Activated B cell treated with CpG ODN at 0.5 μM for 24 hours (primary cell): ENCODE measurements at places on chromosomes 7 and 10. TPM values are rescaled to one million over a fixed set of nuclear protein-coding genes. Genes with fewer than 3 reads are reported as not detected.

- DNase-seq, result no peak
These were observed 153.0 kb downstream of the GNAI1 start for GRCh38 chr7:80287400-80288174.

The TRPV5 gene
- total RNA-seq, result 0.11 and 0.17 TPM in 2 replicates

The SFXN4 gene
- total RNA-seq, result 18.4 and 21.7 TPM in 2 replicates

DNA sequence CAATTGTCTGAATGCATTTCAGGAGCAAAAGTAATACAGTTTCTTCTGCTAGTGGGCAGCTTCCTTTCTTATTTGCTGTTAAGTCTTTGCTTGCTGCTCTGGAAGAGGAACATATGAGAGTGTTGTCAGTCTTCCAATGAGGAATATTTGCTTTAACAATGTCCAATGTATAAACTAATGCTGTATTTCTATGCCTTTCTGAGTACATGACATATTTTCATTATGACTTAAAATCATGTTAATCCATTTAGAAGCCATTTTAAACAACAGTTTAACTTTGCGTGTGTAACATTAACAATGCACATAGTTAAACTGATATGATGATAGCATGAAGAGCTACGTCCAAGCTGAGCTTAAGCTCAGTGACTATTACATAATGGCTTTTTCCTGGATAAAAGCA lies 933.4 kb upstream of the GHITM start:
- no peak for DNase-seq

GRCh38 chr10:129966370-129966888 lies 2.4 kb upstream of the EBF3 start:
- DNase-seq, result no peak

GRCh38 chr7:137480824-137481365 lies 137.4 kb upstream of the PTN start:
- DNase-seq, result no peak

The PRPF18 gene
- total RNA-seq, result 20.7 and 26.1 TPM in 2 replicates

GRCh38 chr7:46486256-46487206 lies 565.5 kb upstream of the IGFBP3 start:
- DNase-seq, result no peak

GRCh38 chr7:47475880-47476227 lies 106.1 kb downstream of the TNS3 start:
- no peak for DNase-seq

The UNC5B gene
- not detected in 2 replicates for total RNA-seq

GRCh38 chr7:98591926-98592325 lies 25.2 kb upstream of the NPTX2 start:
- no peak for DNase-seq

DNA sequence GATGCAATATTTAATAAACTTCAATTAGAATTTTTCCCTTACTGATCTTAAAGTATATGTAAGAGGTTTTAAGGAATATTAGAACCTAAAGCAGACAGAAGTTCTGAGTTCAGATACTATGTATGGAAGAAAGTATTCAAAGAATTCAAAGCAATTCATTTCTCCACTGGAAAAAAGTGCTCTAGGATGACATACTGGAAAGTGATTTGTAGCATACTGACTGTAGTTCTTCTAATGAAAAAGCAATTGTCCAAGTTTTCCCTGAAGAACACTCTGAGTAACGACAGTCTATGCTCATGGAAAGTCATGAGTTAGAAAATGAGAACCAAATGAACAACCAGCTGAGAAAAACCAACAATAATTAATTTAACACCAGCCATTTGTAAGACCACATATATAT lies 180.8 kb upstream of the SLC26A5 start:
- DNase-seq, result no peak

DNA sequence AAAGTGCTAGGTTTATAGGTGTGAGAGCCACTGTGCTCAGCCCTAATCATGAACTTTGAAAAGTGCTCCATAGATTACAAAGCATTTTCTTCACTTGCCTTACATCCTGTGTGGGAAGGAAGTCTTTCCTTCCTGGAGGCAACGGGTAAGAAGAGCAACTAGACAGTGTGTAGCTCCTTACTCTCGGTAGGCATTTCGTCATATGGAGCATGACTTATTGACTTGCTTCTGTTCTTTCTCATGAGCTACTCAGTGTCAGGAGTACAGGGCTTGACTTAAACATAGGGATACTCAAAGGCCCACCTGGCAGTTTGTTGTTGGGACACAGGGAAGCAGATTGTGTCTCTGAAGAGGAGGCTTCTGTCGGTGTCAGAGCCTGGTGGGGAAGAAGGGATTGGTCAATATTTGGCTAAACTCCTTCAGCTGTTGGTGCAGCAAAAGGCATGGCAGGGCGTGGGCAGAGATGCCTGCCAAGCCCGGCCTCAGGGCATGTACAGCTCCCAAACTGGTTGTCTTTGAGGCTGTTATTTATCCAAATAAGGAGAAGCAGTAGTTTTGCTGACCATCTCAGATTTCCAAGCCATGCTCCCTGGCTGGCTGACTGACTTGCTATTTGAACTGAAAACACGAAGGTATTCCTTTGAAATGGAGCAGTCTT lies 248.9 kb downstream of the KIAA1217 start:
- DNase-seq, result no peak

The ADAM22 gene
- 0.71 and 0.88 TPM in 2 replicates for total RNA-seq

DNA sequence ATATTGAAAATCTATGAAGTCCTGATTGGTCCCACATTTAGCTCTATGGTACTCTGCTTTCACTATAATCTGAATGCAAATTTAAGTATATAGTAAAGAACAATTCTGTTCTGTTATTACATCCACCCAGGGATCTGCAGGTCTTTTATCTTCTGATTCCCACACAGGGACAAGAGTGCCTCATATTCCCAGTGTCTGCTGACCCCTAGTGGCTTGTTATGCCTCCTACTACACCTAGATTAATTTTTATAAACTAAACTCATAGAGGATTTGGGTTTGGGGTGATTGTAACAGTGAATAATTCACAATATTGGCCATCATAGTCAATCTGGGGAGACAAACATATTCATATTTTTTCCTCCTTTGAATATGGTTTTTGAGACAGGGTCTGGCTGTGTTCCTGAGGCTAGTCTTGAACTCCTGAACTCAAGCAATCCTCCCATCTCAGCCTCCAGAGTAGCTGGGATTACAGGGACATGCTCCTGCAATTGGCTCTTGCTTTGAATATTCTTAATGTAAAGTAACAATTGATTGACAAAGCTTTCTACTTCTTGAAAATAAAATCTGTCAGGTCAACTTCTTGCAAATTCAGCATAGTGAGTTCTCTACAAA lies 282.1 kb downstream of the KCND2 start:
- DNase-seq, result no peak

The TET1 gene
- 0.54 and 0.69 TPM in 2 replicates for total RNA-seq

The PTN gene
- total RNA-seq, result not detected in 2 replicates

DNA sequence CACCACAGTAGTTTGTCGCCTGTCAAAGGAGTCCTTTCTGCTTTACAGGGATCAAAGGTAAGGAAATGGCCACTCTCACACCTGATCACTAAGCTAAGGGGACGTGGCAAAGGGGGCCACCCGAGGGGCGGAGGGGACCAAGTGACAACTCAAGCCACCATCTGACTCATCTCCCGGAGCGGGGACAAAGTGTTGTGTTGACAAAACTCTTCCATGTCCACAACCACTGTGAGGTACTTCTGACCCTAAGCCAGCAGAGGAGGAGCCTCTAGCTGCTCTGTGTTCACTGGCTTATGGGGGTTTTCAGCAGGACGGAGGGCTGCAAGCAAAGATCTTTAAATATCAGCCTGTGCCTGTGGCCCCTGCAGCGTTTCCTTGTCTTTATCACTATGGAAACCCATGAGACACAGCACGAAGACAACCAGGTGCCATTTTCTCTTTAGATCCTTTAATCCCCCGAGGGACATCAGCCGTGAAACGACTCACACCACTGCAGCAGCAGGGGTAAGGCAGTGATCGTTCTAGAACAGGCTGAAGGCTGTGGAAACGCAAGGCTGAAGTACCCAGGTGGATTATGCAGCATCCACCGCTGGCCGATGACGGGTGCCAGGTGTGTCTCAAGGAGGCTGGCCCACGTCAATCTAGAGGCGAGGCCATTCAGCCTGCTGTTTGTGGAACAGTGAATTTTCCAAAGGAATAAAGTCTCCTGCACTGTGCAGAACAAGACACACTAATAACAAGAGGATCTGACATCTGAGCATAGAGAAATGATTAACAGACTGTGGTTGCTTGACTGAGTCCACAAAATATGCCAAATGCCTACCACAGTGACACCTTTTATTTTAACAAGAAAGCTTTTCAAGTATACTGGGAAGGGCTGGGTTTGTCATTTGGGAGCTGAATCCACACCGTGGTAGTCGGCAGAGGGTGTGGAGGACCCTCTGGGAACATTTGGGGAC lies 26.6 kb upstream of the DDC start:
- no peak for DNase-seq

The PON1 gene
- total RNA-seq, result not detected in 2 replicates

- no peak for DNase-seq
These were observed 48.3 kb upstream of the FAM171A1 start for GRCh38 chr10:15419279-15419874.

DNA sequence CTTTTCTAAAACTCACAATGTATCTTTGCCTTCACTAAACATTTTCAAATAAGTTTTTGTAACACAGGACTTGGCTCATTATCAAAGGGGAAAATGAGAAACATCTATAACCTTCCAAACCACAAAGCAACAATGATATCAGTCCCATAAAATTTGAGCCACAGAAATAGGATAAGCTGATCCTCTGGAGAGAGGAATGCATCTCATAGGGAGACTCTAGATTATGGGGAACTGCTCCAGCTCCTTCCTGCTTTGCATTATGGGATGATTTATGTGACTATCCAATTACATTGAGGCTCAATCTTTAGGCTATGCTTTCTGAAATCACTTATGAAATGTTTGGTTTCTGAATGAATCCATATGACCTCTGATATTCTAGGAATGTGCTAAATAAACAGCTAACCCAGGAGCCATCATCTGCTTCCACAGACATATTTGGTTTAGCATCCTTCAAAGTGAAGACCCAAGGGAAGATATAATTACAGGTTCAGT lies 70.4 kb downstream of the CUBN start:
- DNase-seq, result no peak

- no peak for DNase-seq
These were observed 173.9 kb downstream of the USP6NL start for GRCh38 chr10:11437391-11438142.

DNA sequence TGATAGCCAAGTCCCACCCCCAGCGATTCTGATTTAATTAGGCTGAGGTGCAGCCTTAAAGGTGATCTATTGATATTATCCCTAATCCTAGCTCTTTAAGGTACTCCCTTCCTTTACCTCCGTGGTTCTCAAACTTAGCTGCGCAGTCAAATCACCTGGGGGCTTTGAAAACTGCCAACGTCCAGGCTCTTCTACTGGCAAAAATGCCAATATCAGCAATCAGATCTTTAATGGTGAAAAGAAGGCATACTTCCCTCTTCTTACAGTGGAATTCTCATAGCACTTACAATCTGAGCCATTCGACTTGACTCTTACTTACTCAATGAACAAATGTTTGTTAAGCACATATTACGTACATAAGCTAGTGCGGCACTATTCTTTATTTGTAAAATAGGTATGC lies 704 bp upstream of the SLC35B4 start:
- DNase-seq, result no peak

The KRIT1 gene
- 53.4 and 61.1 TPM in 2 replicates for total RNA-seq

DNA sequence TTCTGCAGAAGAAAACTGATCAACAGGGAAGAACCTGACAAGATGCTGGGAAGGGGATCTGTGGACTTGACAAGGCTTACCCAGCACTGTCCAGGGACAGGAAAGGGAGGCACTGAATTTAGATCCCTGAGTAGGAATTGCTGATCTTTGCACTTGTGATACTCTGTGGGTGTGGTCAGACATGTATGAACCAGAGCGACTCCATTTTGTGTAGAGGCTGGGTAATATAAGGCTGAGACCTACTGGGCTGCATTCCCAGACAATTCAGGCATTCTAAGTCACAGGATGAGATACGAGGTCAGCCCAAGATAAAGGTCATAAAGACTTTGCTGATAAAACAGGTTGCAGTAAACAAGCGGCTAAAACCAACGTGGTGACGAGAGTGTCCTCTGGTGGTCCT lies 60.7 kb downstream of the CCDC3 start:
- DNase-seq, result no peak

- DNase-seq, result no peak
These were observed 73.6 kb downstream of the RHOBTB1 start for GRCh38 chr10:60870416-60870728.

The ANKRD22 gene
- total RNA-seq, result not detected in 2 replicates

GRCh38 chr7:30804078-30804661 lies 33.0 kb downstream of the MINDY4 start:
- no peak for DNase-seq

The CHRM2 gene
- not detected in 2 replicates for total RNA-seq

- DNase-seq, result no peak
These were observed 20.4 kb upstream of the LMTK2 start for GRCh38 chr7:98086281-98086718.

DNA sequence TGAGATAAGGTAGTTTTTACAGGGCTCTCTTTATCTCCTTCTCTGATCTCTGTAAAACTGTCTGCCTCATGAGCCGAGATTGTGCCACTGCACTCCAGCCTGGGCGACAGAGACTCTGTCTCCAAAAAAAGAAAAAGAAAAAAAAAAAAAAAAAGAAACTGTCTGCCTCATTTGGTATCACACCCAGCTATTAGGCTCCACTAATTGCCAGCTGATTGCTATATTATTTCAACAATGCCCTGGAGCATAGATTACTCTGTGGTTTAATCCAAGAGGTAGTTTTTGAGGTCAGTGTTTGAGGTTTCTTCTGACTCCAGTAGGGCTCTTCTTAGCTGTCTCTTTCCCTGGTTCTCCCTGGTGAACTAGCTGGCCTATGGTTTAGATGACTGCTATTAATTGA lies 268.1 kb upstream of the PLPP4 start:
- DNase-seq, result no peak

- no peak for DNase-seq
These were observed 45.5 kb upstream of the HDAC9 start for GRCh38 chr7:18450019-18450418.

The PNLIP gene
- not detected in 2 replicates for total RNA-seq

DNA sequence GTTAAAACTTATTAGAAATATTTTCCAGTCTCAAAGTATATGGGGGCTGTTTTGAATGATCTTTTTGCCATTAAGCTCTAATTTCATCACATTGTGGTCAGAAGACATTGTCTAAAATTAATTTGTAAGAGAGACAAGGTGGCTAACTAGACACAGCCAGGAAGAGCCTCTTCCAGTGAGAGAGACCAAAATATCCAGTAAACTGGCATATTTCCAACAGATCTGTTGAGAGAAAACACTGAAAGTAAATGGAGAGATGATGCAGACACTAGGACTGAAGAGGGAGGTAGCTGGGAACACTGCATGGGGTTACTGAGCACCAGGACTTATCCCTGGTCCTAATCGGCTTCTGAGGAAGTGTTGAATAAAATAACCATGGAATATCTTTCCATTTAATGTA lies 101.5 kb upstream of the TAS2R16 start:
- DNase-seq, result no peak

The GPR15LG gene
- total RNA-seq, result not detected in 2 replicates

DNA sequence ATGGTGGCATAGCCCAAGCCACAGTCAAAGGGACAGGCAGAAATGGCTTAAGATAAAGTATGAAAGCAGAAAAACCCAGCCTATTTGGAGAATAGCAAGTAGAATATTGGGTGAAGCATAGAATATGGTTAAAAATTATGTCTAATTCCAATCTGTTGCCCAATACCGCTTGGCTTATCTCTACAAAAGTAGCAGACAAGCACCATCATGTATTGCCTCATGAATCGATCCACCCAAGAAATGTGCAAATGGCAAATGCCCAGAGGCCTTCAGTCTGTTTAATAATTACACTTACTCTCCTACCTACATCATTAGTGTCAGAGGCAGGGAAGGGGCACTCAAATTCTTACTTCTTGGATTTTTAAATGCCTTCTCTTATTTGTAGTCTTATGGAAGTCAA lies 130.9 kb upstream of the ADAM12 start:
- DNase-seq, result no peak
